ENCODE measurements at places on chromosomes 4 and X.

- DNase-seq, result no peak
Observed at GRCh38 chr4:53959343-53960120, 104.9 kb downstream of the CHIC2 start.

DNA sequence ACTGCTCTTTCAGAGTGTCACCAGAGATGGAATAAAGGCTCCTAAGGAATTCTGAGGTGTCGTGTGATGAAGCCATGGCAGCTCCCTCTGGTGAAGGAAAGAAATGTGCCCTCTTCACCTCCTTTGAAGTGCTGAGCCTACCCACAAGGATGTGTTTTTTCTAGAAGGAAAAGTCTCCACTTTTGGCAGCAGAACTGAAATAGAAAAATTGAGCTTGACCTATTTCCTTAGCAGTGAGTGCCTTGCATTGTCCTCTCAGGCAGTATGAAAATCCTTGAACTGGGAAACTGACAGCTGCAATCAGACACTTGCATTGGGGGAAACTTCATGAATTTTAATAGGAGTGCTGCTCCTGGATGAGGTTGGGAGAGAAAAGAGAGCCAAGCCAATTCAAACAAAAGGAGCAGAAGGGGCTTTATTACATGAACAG, 95.2 kb downstream of the DCLK2 start:
- no peak for DNase-seq

DNA sequence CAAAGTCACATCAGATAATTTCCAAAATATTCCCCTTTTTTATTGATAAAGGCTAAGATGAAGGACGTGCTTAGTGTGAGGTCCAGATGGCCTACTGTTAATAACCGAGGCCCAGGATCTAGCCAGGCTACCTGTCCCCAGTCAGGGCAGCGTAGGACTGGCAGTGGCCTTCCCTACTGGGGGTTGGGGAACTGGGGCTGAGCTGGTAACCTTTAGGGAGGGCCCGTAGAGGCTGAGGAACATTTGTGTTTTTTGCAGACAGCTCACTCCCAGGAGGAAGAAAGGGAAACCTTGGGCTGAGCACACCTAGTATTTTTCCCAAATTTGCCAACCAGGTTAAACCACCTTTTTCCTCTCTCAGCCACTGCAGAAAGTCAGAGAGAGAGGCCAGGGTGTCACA, 59.1 kb downstream of the KLF3 start:
- no peak for DNase-seq

DNA sequence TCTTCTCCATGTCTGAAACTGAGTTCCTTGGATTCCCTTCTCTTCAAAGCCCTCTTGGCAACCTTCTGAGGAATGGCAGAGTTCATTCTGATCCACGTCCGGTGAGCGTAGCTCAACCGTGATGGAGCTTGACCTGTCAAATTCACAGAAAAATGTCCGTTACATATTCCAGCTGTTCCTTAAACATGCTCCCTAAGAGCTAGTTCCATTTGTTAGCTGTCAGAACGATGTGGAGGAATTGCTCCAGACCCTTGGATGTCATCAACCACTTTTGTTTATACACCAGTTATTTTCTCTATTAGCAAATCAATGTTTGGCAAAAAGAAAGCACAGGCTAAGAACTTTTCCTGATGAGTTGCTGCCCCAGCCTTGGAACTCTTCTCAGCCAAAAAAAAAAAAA, 50.1 kb downstream of the NHS start:
- no peak for DNase-seq

DNA sequence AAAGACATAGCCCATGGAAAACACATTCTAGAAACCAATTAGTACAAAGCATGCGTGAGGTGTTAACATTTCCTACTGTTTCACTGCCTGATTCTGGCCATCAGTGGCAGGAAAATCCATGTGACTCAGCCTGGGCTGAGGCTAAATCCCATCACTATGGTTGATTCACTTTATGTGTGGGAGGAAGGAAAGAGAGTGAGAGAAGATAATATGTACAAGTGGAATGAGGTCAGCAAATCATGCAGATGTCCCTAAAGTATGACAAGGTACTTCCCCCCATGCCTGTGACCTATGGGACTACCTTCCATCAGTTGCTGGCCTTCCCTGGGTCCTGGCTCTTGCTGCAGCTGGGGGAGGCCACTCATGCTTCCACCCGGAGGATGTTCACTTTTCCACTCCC, 64.2 kb upstream of the MAP3K15 start:
- no peak for DNase-seq

- no peak for DNase-seq
Observed at GRCh38 chr4:8648816-8649630, 56.5 kb downstream of the CPZ start.

DNA sequence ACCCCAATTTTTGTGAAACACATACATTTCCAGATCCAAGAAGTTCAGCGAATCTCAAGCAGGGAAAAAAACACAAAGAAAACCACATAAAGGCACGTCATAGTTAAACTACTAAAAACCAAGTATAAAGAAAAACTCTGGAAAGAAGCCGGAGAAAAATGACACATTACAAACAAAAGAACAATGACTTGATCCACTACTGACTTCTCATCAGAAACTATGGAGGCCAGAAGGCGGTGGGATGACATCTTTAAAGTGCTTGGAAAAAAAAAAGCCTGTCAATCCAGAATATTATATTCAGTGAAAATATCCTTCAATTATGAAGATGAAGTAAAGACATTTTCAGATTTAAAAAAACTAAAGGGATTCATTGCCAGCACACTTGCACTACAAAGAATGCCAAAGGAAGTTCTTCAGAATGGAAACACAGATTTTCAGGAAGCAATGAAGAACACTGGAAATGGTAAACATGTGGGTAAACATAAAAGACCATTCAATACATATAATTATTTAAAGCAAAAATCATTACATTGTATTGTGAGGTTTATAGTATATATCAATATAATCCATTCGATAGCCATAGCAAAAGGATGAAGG, 32.6 kb upstream of the PPP2R2C start:
- no peak for DNase-seq

DNA sequence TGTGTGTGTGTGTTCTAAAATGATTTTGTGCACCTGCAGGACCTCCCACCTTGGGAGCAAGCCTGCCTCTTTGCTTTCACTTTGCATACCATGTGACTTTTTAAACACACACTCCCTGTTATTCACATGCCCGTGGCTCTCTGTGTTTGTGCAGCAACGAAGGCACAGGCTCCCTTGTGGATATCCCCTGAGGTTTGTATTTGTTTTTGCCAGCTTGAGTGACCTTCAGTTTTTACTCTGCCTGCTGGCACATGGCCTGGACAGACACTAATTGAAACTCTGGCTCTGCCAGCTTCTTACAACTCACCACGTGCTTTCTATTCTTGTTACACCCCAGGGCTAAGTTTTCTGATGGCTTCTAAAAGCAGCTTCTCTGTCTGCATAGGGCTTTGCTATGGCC, 885.8 kb downstream of the SH3BGRL start:
- no peak for DNase-seq

- DNase-seq, result no peak
Observed at GRCh38 chr4:168531305-168531704, 34.5 kb downstream of the PALLD start.

- DNase-seq, result no peak
Observed at GRCh38 chrX:133477986-133478385, 62.7 kb upstream of the GPC4 start.

DNA sequence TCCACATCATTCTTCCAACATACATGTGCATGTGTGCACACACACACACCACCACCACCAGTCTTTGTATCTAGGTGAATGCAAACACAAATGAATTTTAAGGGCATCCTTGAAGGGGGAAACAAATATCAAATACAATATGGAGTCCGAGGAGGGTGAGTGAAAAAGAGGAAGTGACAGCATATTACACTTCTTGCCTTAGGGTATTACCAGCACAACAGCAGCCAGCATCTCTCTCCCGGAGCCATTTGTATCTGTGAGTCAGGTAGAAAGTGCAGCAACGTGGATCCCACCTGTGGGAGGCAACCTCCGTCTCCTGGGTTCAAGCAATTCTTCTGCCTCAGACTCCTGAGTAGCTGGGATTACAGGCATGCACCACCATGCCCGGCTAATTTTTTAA, 483.2 kb downstream of the SMARCA1 start:
- DNase-seq, result no peak

- DNase-seq, result no peak
Observed at GRCh38 chr4:174406383-174406782, 115.9 kb downstream of the HPGD start.

DNA sequence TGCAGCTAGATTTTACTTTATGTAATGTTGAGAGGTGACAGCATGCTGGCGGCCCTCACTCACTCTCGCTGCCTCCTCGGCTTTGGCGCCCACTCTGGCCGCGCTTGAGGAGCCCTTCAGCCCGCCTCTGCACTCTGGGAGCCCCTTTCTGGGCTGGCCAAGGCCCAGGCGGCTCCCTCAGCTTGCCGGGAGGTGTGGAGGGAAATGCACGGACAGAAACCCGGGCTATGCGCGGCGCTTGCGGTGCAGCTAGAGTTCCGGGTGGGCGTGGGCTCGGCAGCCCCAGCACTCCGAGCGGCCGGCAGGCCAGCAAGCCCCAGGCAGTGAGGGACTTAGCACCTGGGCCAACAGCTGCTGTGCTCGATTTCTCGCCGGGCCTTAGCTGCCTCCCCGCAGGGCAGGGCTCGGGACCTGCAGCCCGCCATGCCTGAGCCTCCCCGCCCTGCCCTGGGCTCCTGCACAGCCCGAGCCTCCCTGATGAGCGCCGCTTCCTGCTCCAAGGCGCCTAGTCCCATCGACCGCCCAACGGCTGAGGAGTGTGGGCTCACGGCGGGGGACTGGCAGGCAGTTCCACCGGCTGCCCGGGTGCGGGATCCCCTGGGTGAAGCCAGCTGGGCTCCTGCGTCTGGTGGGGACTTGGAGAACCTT, 128.7 kb downstream of the GASK1B start:
- DNase-seq, result no peak

DNA sequence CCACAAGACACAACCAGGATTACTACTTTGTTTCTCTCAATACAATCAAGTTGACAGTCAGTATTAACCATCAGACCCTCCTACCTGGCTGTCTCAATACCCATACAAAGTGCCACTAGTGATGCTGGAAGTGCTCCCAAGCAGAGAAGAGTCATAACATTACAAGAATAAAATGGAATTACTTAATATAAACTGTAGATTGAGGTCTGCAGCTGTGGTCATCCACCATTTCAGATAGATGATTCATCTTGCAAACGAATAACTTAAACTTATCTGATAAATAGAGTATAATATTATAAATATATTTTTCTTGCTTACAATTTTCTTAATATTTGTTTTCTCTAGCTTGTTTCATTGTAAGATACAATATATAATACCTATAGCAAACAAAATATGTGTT, 1034.2 kb upstream of the PCDH10 start:
- no peak for DNase-seq

DNA sequence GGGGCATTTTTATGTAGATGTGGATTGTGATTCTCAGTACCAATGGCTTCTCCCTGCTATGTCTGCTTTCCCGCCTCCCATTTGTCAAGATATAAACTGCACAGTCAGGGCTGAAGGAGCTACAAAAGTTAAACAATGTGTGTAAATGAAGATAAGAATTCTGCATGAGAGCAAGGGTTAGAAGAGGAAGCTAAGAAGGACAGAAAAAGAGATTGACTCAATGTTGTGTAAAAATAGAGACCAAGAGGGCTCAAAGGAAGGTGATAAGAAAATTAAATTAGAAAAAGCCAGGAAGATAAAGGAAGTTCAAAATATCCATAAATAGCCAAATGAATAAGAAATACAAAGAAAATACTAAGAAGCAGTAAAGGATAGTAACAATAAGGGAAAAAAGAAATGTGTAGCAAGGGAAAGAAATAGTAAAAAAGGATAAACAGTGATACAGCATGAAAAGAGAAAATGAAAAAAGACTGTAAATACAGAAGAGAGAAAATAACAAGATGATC, 82.5 kb downstream of the AMELX start:
- no peak for DNase-seq

GRCh38 chrX:129678614-129679195, 23.9 kb upstream of the APLN start:
- no peak for DNase-seq

DNA sequence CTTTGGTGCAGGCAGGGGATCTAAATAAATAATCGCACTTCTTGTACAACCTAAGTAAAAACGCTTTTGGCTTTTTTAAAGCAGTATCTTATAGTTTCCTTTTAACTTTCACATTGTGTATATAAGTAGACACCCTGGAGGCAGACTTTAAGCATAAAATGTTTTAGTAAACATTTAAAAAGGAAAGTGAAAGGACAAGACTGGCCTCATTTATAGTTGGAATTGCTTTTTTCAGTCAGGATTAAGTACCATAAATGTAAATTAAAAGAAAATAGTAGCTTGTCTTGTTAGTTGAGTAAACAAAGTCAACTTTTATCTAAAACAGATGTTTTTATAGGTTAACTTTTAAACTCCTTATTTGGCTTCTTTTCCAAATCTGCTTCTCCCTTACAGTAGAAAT, 39.7 kb downstream of the PTPN13 start:
- DNase-seq, result no peak

- no peak for DNase-seq
Observed at GRCh38 chrX:39721566-39722279, 376.0 kb downstream of the BCOR start.

DNA sequence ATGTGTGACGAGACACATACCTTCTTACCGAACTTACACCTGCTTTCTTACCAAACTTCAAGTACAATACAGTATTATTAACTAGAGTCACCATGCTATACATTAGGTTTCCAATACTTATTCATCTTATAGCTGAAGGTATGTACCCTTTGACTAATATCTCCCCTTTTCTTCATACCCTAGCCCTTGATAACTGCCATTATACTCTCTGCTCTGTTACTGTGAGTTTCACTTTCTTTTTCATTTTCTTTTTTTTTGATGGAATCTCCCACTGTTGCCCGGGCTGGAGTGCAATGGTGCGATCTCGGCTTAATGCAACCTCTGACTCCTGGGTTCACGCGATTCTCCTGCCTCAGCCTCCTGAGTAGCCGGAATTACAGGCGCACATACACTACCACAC, 3.4 kb upstream of the PNMA5 start:
- no peak for DNase-seq

- DNase-seq, result no peak
Observed at GRCh38 chr4:163673848-163674697, 179.6 kb downstream of the TMA16 start.

GRCh38 chr4:6047130-6047673, 29.0 kb upstream of the C4orf50 start:
- no peak for DNase-seq

- DNase-seq, result no peak
Observed at GRCh38 chr4:88104902-88105610, 53.4 kb downstream of the ABCG2 start.

DNA sequence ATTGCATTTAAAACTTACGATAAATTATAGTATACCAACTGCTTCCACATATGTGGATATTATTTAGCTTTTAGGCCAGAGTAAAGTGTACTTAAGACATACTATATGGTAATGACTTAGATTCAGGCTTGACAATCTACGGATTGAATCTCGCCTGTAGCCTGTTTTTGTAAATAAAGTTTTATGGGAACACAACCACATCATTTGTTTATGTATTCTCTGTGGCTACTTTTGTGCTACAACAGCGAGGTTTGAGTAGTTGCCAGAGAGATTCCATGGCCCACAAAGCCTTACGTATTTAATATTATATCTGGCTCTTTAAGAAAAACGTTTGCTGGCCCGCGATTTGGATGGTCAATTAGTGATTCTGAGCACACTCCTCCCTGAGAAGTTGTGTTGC, 37.6 kb downstream of the HHIP start:
- DNase-seq, result no peak

- no peak for DNase-seq
Observed at GRCh38 chrX:135544338-135544948, 24.0 kb downstream of the INTS6L start.

- no peak for DNase-seq
Observed at GRCh38 chr4:88527787-88528186, 4.2 kb upstream of the PYURF start.
